ENCODE measurements at places on chromosomes 6 and 20.

- DNase-seq: no peak
Observed at GRCh38 chr20:62064770-62065673, 659 bp downstream of the TAF4 start.

GRCh38 chr20:58040447-58041290 lies 187.8 kb downstream of the ANKRD60 start:
- no peak for DNase-seq

DNA sequence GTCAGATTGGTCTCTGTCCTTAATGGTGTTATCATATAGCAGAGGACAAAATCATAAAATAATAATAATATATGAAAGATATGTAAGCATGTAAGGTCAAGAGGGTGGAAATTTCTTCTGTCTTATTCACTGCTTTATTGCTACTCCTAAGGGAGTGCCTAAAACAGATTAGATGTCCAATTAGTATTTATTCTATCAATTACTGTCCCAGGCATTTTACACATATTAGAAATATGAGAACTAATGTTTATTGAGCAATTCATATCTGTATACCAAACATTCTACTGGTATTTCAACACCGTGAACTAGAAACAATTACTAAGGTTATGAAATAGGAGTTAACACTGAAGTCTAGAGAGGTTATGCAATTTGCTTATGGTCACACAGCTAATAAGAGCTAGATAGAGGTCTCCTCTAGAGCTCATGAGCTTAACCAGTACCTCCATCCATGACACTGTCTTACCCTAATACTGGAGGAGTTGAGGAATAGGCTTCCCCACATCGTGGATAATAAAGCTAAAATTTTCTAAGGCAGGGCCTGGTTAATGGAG lies 302.3 kb downstream of the PLCB1 start:
- DNase-seq: no peak

DNA sequence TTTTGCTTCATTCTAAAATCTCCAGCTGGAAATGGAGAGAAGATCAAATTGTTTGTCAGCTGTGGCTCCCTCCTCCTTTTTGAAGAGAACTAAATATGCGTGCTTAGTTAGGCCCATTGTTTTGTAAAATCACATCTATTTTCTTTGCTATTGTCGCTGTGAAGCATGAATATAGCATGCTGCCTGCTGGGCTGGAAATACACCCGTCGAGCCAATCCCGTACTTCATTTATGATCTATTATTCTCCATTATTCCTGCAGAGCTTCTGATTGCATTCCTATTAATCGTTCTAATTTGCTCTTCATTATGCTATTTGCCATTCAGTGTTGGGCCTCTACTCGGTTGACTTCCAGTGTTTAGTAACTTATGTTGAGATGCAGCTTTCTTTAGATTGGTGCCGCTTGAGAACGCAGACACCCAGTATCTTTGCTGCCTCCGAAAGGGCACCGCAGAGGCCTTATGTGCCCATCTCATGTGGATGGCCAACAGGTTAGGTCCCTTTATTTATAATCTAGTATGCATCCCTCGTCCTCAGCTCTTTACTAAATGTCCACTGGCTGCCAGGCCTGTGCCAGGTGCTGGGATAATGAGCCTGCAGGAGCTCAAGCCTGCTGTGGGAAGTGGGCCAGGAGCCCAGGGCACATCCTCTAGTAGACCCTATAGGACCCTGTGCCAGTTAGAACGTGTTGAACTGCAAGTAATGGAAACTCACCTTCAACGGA lies 45.6 kb downstream of the FAM50B start:
- DNase-seq: no peak

DNA sequence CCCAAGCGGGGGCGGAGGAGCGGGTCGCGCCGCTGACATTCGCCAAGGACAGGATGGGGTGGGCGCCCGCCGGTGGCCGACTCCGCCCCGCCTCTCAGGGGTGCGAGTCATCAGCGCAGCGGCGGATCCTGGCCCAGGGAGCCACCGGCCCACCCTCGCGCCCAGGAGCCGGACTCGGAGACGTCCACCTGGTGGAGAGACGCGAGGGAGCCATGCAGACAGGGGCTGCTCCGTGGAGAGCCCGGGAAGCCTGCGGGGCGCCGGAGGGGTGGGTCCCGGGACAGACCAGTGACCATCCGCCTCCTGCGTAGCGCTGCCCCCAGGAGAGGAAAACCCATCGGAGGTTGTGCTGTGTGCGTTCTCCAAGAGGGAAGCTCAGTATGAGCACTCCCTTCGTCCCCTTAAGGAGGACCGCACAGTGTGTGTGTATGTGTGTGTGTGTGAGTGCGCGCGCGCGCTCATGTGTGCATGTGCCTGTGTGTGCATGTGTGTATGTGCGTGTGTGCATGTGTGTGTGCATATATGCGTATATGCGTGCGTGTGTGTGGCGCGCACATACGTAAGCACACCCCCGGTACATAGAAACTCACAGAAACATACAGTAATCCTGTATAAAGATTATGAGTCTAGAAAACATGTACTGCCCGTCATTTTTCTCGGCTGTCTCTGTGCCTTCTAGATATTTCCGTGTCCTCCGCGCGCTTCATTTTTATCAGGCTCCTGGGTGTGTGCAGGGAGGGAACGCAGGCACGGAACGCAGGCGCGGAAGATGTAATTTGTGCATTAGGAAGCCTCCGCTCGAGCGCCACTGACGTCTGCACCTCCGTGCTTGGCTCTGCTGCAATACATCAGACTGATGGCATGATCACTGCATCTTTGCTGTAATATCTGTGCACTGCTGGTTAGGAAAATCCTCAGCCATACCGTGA lies 158.9 kb downstream of the TBXT start:
- no peak for DNase-seq

- DNase-seq: no peak
Observed at GRCh38 chr20:49765846-49766541, 46.6 kb upstream of the SLC9A8 start.

DNA sequence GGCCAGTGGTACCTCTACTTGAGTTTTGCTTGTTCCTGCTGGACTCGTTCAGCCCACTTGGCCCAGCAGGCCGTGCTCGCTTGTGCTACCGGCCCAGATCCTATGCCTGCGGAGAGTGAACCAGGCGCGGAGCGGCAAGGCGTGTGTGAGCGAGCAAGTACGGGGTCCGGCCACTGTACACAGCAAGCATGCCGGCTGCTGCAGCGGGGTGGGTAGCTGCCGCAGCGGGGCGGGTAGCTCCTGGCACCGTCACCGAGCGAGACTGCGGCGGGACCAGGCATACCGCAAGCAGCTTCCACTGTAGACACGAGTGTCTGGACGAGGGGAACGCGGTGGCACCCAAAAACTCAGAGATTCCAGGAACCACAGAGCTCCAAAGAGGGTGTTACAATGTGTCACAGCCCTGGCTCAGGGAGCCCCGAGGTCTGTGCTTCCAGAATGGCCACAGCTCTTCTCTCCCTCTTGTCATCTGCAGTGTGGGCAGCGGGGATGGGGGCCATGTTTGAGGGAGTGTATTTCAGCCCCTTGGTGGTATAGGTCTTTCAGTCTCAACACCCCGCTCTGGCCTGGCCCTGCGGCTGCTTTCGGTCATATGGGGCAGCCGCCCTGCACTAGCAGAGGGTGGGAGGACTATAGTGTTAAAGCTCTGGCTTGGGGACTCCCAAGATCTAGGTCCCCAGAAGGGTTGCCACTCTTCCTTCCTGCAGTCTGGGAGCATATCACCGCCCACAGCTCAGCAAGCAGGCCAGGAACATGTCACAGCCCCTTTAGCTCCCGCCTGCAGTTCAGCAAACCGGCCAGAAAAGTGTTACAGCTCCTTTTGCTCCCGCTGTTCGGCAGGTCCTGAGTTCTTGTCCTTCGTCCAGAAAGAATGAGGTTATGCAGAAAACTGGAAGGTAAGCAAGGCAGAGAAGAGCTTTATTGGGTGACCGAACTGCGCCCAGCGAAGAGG lies 6.1 kb upstream of the RWDD1 start:
- DNase-seq: no peak

GRCh38 chr20:52787962-52788361 lies 184.2 kb upstream of the TSHZ2 start:
- no peak for DNase-seq
